ENCODE measurements at places on chromosomes 7 and 10.

DNA sequence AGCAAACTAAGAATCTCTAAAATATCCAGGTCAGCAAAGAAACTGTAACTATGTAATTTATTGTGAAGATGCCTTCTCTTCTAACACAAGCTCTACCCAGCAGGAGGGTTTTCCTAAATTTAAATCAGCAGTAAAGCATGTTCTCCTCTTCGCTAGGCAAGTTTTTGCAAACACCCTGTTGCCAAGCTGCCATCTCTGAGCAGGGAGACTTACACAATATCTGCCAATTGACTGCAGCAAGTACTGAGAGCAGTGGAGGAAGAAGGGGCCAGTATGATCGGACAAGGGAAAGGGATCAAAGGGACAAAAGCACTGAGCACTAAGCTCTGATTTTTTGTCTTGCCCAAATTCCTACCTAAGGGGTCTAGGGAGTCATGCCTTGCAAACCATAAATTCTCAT is 16.0 kb upstream of the LANCL2 start:
- no peak for DNase-seq

DNA sequence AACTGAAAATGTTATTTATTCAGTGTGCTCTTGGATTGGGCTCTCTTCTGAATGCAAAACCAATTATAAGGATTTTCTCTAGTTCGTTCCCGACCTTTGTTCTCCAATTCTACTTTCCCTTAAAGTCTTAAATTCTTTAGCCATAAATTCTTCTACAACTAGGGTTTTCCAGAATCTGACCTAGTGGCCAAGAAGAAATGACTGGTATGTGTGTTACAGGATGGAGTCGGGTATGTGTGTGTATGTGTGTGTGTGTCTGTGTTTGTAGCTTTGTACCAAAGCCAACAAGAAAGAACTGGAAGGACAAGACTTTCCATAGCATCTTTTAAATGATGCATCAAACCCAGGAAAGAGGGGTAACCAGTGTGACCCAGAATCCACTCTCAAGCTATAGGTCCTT is 25.8 kb upstream of the LEP start:
- peak; percentile 97 for DNase-seq

DNA sequence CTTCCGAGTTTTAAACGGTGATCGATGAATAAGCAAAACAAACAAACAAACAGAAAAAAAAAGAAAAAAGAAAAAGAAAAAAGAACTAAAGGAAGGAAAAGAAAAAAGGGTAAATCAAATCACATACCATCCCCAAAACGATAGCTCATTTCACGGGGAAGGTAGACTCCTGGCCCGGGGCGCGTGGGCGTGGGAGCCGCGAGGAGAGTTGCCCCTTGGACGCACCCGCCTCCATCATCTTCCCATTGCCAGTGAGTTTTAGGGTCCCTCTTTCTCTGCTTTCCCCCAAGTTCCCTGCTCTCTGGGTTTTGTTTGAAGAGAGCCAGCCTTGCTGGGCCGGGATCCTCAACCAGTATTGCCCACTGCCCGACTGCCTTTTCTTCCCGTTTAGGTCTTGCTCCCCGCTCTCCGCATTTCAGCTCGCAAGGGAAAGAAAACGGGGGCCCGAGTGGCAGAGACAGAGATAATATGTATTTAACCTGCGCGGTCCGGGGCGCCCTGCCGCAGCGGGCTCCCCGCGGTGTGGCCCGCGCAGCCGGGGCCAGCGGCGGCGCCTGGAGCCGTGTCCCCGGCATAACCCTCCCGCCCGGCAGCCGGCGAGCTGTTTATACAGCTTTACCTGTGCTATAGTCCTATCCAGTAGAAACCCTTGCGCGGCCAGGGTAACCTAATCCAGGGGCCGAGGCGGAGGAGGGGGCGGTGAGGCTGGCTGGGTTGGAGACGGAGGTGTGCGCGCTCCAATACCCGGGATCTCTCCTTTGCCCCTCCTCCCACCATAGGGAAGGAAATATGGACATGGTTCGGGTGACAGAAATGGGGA is 5.2 kb upstream of the GATA3 start:
- no peak for DNase-seq

- peak; percentile 49 for DNase-seq
Observed at GRCh38 chr10:114370199-114370598, 34.1 kb downstream of the AFAP1L2 start.

DNA sequence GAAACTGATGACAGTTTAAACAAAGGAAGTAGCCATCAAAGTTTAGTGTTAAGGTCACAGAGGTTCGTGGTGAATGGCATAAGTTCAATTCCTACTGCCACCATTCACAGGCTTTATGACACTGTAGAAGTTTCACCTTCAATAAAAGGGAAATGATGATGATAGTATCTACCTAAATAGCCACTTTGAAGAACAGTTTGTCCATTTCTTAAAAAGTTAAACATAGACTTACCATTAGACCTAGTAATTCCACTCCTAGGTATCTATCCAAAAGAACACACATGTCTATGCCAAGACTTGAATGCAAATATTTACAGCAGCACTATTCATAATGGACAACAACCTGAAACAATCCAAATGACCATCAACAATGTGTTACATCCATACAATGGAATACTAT is 18.9 kb upstream of the GSTK1 start:
- DNase-seq = no peak

GRCh38 chr10:35388197-35388596 is 51.9 kb downstream of the CCNY start:
- DNase-seq = no peak

GRCh38 chr7:90698616-90699015 is 102.5 kb downstream of the CDK14 start:
- DNase-seq = no peak

DNA sequence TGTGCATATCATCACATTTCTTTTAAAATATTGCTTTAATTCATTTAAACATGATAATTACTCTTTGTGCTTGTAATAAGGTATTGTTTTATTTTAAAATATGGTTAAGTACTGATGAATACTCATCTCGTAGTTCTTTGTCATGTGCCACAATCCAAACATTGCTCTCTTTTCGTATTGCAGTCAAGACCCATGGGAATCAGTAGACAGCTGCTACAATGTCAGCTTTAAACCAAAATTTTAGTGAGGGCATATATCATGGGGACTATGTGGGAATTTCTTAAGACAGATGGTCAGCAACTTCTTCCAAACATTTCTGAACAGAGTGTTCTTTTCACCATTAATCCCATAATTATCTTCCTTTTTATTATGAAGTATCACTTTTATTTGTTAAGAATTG is 77.2 kb upstream of the FZD1 start:
- no peak for DNase-seq

DNA sequence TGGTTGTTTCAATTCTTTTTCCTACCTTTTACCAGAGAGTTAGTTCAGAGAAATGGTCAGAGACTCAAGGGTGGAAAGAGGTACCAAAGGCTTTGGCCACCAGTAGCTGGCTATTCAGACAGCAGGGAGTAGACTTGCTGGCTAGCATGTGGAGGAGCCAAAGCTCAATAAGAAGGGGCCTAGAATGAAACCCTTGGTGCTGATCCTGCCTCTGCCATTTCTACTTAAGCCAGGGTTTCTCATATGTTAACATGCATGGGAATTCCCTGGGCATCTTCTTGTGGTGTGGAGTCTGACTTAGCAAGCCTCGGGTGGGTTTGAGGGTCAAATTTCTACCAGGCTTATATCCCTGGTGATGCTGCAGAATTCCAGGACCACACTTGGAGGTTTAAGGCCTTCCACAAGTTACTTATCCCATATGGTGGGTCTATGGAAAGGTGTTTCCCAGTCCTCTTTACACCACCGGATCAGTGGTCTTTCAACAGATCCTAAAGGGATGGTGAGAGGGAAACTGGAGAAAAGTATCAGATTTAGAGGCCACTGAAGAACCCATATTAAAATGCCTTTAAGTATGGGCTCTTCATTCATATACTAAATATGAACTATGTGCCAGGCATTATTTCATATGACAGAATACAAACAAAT is 3.2 kb downstream of the IL6 start:
- no peak for DNase-seq

DNA sequence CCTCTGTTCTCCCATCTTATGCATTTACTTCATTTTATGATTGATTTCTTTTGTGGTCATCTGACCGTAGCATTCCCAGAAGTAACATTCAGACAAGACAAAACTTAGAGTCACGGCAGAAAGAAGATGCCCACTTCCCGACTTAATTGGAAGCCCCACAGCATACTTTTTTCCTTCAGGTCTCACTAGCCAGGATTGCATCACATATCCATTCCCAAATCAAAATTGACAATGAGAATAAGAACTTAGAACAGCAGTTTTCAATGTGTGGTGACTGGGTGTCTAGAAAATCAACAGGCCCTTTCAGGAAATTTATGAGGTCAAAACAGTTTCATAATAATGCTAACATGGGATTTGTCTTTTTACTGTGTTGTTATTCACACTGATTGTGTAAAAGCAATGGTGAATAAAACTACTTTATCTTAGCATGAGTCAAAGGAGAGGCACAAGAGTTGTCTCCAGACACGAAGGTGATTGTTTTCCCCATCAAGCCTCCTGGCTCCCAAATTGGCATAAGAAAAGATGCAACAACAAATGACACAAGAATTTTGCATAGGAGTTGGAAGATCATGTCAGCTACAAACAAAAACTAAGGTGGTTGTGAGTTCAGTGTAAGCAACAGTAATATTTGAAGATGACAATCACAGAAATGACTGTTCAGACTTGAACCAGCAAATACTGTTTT is 493.9 kb downstream of the HTR7 start:
- DNase-seq = no peak

GRCh38 chr10:6333086-6333485 is 130.4 kb downstream of the PFKFB3 start:
- no peak for DNase-seq

- no peak for DNase-seq
Observed at GRCh38 chr10:72814099-72814790, 79.3 kb upstream of the OIT3 start.

DNA sequence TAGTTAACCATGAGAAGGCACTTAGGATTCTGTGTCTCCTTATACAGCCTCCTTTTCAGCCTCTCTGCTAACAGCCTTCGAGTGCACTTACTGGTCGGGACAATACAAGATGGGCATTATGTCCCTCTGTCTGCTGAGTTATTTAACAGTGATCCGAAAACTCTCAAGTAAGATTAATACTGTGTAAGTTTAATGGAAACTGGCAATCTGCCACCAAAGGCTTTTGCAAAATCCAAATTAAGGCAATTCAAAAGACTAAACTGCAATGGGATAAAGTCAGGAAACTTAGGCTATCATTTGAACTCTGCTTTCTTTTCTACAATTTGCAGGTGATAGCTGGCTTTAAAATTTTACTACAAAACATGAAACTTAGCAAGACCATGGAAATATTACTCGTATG is 477.8 kb downstream of the TFEC start:
- no peak for DNase-seq

GRCh38 chr10:59181668-59182067 is 5.2 kb downstream of the PHYHIPL start:
- peak; percentile 46 for DNase-seq

GRCh38 chr10:11197266-11197712 is 179.6 kb downstream of the CELF2 start:
- DNase-seq = no peak

DNA sequence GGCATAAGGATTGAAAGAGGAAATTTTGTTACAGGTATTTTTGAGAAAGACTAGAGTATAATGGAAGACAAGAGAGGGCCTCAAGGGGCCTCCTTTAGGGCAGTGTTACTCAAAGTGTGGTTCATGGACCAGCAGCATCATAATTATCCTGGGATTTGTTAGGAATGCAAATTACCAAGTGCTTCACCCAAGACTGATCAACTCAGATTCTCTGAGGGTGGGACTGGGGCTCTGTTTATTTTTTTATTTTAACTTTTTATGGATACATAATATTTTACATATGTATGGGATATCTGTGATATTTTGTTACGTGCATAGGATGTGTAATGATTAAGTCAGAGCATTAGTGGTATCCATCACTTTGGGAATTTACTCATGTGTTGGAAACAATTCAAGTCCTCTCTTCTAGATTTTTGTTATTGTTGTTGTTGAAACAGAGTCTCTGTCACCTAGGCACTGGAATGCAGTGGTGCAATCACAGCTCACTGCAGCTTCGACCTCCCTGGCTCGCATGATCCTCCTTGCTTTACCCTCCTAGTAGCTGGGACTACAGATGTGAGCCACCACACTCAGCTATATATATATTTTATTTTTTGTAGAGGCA is 2.2 kb upstream of the KCTD7 start:
- no peak for DNase-seq
